ENCODE measurements at places on chromosomes 16 and 17. TPM values are rescaled to one million over a fixed set of nuclear protein-coding genes. Genes with fewer than 3 reads are reported as not detected.

The TMEM92 gene
- 0.07 TPM for total RNA-seq

The UMOD gene
- not detected for total RNA-seq

The SYNGR3 gene
- 4.0 TPM for total RNA-seq

The RRAD gene
- total RNA-seq: 14.9 TPM

The GSG1L gene
- not detected for total RNA-seq

The CORO1A gene
- total RNA-seq: 0.33 TPM

The UBE2Z gene
- total RNA-seq: 75.0 TPM

The KRTAP4-9 gene
- total RNA-seq: not detected

The ZG16 gene
- not detected for total RNA-seq

The HELZ gene
- total RNA-seq: 55.1 TPM

The CCDC43 gene
- total RNA-seq: 26.8 TPM

The KRTAP16-1 gene
- not detected for total RNA-seq

The PLEKHH3 gene
- 16.9 TPM for total RNA-seq

The PSME3IP1 gene
- total RNA-seq: 45.9 TPM

The TBC1D3E gene
- not detected for total RNA-seq

The TBC1D3 gene
- not detected for total RNA-seq

The MYL11 gene
- total RNA-seq: not detected

The CACNG1 gene
- not detected for total RNA-seq

The PARD6A gene
- total RNA-seq: 2.2 TPM

The FGF11 gene
- total RNA-seq: 12.9 TPM

The RUNDC3A gene
- 0.20 TPM for total RNA-seq

The IGF2BP1 gene
- total RNA-seq: 4.3 TPM

The CSH2 gene
- total RNA-seq: not detected

The GINS2 gene
- total RNA-seq: 1.2 TPM

The HOXB7 gene
- total RNA-seq: 1.8 TPM

The ASIC2 gene
- 0.07 TPM for total RNA-seq

The APOBR gene
- not detected for total RNA-seq

The MYH3 gene
- 1.3 TPM for total RNA-seq

The VWA3A gene
- total RNA-seq: 0.03 TPM

The CES3 gene
- 0.39 TPM for total RNA-seq

The KRTAP17-1 gene
- not detected for total RNA-seq

The GP1BA gene
- total RNA-seq: not detected

The GRAP gene
- 0.13 TPM for total RNA-seq

The C16orf96 gene
- not detected for total RNA-seq

The TRIM65 gene
- 16.5 TPM for total RNA-seq

The HLF gene
- total RNA-seq: not detected

The UNC119 gene
- total RNA-seq: 35.9 TPM

The EXOC3L1 gene
- total RNA-seq: not detected

The HSF4 gene
- total RNA-seq: 23.0 TPM

The TOX3 gene
- not detected for total RNA-seq

The ATP2C2 gene
- total RNA-seq: not detected

Measured in smooth muscle cell of the pulmonary artery (primary cell).